Iris pigment epithelial cell (primary cell): ENCODE measurements at places on chromosomes 12 and 14.
A peak's percentile ranks its signal among the peaks of the same experiment; 100 is the strongest.

- peak; percentile 4 for DNase-seq
Observed at GRCh38 chr12:8970432-8970831, 18.9 kb upstream of the KLRG1 start.

GRCh38 chr14:50072395-50072794 lies 44.0 kb downstream of the VCPKMT start:
- no peak for DNase-seq

DNA sequence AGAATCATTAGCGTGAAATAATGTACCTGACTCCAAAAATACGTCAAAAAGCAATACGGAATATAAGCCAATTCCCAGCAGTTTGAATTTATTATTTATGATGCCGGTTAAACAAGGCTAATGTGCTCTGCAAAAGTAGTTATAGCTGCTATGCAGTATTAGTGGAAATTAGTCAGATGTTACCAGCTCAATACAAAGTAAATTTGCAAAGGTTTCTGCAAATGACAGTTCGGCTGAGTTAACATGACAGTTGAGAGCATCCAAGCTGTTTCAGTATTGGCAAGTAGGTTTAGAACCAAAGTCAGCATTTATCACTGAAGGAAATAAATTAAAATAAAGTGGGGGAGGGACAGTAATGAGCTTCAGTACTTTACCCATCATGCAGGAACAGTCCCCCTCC lies 1665.8 kb upstream of the FLRT2 start:
- no peak for DNase-seq

GRCh38 chr14:58465421-58465820 lies 37.9 kb downstream of the KIAA0586 start:
- DNase-seq = peak; percentile 76

DNA sequence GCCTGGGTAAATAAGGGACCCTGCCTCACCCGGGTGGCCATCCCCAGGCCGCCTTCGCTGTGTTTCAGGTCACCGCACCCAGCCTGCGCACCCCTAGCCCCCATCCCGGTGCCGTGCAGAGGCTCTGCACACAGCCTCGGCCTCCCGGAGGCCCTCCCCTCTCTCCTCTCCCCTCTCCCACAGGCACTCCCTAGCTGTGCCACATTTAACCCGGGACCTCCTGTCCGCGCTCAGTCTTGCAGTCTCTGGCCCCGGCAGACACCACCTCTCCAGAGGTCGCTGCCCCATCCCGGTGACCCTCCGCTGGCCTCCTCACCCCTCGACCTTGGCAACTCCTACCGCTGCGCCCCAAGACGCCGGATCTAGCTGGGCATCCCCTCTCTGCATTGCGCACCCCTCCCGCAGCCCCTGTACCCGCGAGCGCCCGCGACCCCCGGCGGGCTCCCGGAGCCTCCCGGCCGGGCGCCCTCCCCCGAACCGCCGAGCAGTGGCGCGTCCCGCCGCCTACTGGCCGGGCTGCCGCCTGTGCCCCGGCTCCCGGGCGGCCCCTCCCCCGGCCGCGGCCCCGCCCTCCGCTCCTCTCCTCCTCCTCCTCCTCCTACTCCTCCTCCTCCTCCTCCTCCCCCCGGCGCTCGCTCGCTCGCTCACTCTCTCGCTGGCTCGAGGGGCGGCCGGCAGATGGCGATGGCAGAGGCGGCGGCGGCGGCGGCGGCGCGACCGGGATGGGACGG lies 120.7 kb downstream of the AACS start:
- DNase-seq = peak; percentile 58
